ENCODE measurements at places on chromosomes 4 and X.
A peak's percentile ranks its signal among the peaks of the same experiment; 100 is the strongest.

DNA sequence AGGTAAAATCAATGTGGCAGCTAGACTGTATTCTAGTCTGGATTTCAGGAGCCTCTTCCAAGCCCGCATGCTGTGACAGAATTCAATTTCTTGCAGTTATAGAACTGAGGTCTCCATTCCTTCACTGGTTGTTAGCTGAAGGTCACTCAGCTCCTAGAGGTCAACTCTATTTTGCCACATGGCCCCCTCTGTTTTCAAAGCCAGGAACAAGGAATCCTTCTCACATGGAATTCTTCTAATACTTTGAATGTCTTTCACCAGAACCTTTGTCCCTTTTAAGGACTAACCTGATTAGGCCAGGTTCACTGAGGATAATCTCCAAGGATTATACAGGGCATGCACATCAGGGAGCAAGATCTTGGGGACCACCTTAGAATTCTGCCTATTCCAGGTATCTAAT is 23.4 kb upstream of the MMRN1 start:
- DNase-seq: no peak

GRCh38 chr4:82275431-82276331 is 98.1 kb downstream of the HNRNPD start:
- no peak for DNase-seq

- no peak for DNase-seq
Observed at GRCh38 chr4:126794363-126794762, 838.4 kb upstream of the INTU start.

- DNase-seq: no peak
Observed at GRCh38 chr4:132334081-132334480, 815.0 kb upstream of the PCDH10 start.

DNA sequence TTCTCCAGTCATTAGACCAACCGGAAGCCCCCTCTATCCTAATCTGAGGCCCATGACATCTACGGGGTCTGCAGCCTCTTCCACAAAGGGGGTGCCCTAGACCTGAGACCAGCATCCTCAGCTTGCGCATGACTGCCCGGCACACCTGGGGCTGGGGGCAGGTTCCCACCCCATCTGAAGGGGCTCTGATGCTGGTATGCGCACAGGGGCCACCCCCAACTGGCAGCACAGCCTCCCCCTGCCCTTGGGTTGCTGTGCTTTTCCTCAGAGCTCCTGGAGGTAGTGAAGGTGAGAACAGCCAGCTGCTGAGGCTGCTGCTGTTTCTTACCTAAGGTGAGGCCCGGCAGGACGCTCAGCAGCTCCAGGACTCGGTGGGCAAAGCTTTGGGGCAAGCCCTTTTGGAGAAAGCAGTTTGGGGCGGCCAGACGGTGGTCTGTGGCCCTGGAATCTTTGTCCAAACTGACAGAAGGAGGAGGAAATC is 18.9 kb upstream of the CPLX1 start:
- DNase-seq: no peak

- DNase-seq: no peak
Observed at GRCh38 chr4:186915816-186916215, 192.2 kb upstream of the FAT1 start.

DNA sequence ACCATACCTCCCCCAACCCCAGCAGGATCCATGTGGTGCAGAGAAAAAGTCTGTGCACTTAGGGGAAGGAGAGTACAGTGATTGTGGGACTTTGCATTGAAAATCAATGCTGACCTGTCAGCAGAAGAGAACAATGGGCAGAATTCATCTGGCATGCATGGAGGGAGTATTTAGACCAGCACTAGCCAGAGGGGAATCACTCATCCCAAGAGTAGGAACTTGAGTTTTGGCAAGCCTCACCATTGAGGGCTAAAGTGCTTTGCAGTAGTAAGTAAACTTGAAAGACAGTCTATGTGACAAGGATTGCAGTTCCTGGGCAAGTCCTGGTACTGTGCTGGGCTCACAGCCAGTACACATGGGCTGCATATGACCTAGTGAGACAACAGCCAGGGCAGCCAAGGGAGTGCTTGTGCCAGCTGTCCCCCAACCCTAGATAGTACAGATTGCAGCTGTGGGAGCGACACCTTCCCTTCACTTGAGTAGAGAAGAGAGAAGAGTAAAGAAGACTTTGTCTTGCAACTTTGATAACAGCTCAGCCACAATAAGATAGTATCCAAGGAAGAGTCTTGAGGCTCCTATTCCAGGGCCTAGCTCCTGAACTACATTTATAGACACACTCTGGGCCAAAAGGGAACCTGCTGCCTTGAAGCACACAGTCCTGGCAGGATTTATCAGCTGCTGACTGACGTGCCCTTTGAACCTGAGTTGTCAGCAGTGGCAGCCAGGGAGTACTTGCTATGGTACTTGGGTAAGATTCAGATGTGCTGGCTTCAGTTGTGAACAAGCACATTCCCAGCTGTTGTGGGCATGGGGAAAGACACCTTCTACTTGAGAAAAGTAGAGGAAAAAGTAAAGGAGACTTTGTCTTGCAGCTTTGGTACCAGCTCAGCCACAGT is 48.7 kb downstream of the HDX start:
- DNase-seq: no peak

GRCh38 chr4:137206781-137207180 is 325.5 kb downstream of the PCDH18 start:
- no peak for DNase-seq

- no peak for DNase-seq
Observed at GRCh38 chrX:149903889-149904748, 23.1 kb downstream of the MAGEA8 start.

DNA sequence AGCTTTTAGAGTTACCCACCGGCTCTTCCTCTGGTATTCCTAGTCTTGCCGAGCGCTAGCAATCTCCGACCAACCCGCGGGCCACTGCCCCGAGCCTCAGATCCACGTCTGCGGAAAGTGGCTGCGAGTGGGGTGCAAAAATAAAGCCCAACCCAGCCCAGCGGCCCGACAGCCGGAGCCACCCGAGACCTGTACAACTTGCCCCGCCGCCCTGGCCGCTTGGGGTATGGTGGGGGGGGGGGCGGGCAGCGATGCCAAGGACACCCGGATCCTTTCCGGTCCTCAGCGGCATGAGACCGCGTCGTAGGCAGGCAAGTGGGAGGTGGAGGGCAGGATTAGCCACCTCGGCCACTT is 1.6 kb downstream of the SLITRK4 start:
- DNase-seq: no peak

DNA sequence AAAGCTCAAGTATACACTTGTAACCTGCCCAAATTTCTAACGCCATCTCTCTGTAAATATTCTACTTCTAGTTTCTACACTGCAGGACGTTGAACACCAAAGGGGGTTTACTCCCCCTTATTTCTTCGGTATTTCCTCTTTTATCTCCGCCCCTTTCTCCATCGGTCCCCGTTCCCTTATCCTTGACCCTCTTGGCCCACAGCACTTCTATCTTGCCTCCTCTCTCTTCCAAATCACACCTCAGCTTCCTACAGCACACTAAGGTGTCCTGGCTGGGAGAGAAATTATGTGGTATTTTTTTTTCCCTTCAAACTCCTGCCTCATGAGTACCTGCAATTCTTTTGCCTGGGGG is 715 bp downstream of the ZMAT1 start:
- no peak for DNase-seq

- no peak for DNase-seq
Observed at GRCh38 chr4:110361921-110362320, 114.0 kb upstream of the ENPEP start.

- no peak for DNase-seq
Observed at GRCh38 chrX:44974451-44974850, 101.5 kb downstream of the KDM6A start.

- no peak for DNase-seq
Observed at GRCh38 chr4:38141808-38142500, 181.8 kb downstream of the PTTG2 start.

GRCh38 chrX:28920153-28920943 is 333.1 kb downstream of the IL1RAPL1 start:
- DNase-seq: no peak

GRCh38 chr4:54217642-54218495 is 11.2 kb upstream of the PDGFRA start:
- peak; percentile 7 for DNase-seq
